ENCODE measurements at places on chromosomes 2 and 18.

DNA sequence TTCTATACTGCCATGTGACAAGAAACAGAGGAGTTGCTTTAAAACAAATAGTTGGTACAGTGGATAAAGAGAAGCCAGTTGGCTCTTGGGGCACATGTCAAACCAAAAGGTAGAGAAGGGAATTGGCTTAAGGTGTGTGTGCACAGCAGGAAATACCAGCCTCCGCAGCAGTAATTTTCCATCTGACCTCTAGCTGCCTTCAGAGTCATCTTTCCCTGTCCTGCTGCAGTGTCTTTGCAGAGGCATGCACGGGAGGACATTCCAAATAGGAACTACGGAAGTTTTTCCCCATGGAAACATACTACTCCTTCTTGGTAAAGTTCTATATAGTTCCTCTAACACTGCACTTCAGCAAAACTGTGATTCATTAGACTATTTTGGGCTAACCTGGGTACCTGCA lies 99.5 kb downstream of the RAB3GAP1 start:
- DNase-seq, result no peak

DNA sequence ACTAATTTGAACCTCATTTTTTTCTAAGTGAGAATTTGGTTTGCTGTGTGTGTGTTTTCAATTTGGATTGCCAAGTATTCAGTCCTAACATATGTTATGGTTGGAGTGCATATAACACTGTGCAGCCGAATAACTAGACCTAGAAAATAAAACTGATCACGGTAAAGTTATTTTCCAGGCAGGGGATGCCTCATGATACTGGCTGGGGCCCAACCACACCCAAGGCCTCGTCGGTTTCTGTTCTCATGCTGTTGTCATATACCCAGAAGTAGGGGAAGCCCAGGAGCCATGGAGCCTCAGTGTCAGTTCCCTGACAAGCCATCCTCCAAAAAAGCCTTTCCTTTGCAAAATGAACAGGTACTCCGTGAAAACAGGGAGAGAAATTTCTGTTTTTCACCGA lies 160.2 kb downstream of the GBX2 start:
- DNase-seq, result no peak

GRCh38 chr2:20560891-20561636 lies 89.8 kb downstream of the HS1BP3 start:
- DNase-seq, result no peak

- DNase-seq, result peak; percentile 39
Observed at GRCh38 chr2:191051825-191052778, 38.1 kb upstream of the STAT1 start.

DNA sequence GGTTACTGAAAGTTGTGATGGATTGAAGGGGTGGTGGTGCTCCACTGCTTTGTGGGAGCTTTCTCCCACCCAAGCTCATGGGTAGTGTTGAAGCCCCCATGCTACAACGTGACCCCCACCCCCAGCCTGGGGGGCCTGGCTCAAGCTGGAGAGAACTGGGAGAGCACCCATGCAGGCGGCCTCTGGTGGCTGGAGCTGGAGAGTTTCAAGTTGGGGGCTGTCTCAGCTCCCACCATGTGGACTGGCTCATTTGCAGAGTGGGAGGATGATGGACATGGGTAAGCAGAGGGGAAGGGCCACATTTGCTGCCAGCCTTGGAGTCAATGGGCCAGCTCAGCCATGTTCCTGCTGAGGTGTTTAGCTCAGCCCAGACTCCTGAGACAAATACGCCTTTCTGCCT lies 62.8 kb downstream of the INPP4A start:
- no peak for DNase-seq

- no peak for DNase-seq
Observed at GRCh38 chr2:3743951-3744555, 40.7 kb downstream of the DCDC2C start.

GRCh38 chr2:44970846-44971450 lies 29.4 kb downstream of the SIX3 start:
- DNase-seq, result no peak

- no peak for DNase-seq
Observed at GRCh38 chr18:54718408-54718773, 109.9 kb upstream of the RAB27B start.

DNA sequence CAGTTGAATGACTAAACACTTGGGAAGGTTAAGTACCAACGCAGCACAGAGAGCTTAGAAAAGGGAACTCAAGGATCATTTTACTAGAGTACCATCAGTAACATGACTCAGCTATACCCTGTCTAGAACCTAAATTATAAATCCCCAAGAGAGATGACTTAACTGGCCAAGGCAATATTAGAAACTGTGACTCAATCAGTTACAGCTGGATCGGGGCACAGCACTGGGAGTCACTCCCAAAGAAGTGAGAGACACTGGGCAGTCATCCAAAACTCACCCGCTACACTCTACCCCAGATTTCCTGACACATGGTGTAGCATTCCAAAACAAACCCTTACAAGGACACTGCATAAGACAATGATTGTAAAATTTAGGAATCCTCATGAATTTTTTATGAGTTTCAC lies 17.7 kb downstream of the IWS1 start:
- DNase-seq, result no peak

Data from endothelial cell (in vitro differentiated cells).